ENCODE measurements at places on chromosomes 3 and 15. TPM values are rescaled to one million over a fixed set of nuclear protein-coding genes. Genes with fewer than 3 reads are reported as not detected.

DNA sequence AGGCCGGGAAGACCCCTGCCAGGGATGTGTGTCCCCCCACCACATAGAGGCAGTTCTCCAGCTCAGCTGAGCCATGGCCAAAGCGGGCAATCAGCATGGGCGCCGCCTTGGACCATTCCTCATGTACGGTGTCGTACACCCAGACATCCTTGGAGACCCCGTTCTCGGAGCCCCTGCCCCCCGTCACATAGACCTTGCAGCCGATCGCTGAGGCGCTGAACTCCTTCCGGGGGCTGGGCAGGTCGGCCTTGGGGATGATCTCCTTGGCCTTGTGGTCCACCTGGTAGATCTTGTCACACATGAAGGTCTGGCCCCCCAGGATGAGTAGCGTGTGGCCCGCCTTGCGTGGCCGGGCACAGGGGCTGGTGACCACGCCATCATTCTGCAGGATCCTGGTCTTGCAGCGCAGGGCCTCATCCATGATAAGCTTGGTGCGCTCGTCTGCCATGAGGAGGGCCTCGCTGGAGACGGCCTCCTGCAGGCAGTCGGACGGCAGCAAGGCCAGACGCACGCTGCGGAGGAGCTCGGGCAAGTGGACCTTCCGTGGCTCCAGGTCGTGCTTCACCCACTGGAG is 26.0 kb downstream of the KLHL25 start:
- H3K27ac ChIP-seq = no peak overlapping the region
- DNase-seq = no peak
- H3K36me3 ChIP-seq = peaks cover 10% of the 10 kb centered on the region
- H3K27me3 ChIP-seq = no peaks in the 10 kb centered on the region

- no peak overlapping the region for H3K4me3 ChIP-seq
- H3K27me3 ChIP-seq = no peaks in the 10 kb centered on the region
- DNase-seq = no peak
- H3K4me1 ChIP-seq = no peaks in the 10 kb centered on the region
- no peak overlapping the region for H3K27ac ChIP-seq
These were observed 537.3 kb upstream of the TGFBR2 start for GRCh38 chr3:30069056-30069455.

- peak overlapping the region; percentile 92 for H3K27ac ChIP-seq
- H3K27me3 ChIP-seq = no peaks in the 10 kb centered on the region
- peak overlapping the region; percentile 74 for H3K4me3 ChIP-seq
- H3K36me3 ChIP-seq = peaks cover 62% of the 10 kb centered on the region
- peaks cover 65% of the 10 kb centered on the region for H3K4me1 ChIP-seq
- no peak for DNase-seq
These were observed 777 bp downstream of the CIB1 start for GRCh38 chr15:90232941-90233386.

DNA sequence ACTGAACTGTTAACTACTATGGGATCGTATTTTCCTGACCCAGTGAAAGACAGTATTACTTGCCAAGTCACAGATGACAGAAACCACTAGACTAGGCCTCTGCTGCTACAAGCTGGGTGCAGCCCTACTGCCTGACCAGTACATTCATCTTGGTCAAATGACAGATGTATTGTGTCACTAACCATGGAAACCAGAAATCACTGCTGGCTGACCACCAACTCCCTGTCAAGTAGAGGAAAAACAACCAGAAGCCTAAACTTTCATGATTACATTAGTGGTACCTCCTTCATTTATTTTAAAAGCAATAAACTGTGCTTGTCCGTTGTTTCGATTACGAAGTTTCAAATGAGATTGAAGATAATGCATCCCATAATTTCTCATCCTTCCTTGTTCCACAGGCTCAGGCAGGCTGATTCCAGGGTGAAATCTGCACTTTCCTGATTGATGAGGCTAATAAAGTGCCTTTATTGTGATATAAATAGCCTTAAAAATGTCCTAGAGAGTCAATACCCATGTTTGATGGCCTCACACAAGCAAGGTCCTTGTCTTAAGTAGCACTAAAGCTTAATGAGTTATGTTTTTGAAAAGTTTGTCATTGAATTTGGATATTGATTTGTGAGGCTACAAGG is 309.7 kb downstream of the LSAMP start:
- H3K27me3 ChIP-seq = no peaks in the 10 kb centered on the region
- peak; percentile 34 for DNase-seq
- H3K36me3 ChIP-seq = no peaks in the 10 kb centered on the region

GRCh38 chr3:181629029-181629428 is 82.7 kb upstream of the SOX2 start:
- H3K4me3 ChIP-seq = no peak overlapping the region
- H3K27me3 ChIP-seq = no peaks in the 10 kb centered on the region
- H3K36me3 ChIP-seq = no peaks in the 10 kb centered on the region
- DNase-seq = no peak

DNA sequence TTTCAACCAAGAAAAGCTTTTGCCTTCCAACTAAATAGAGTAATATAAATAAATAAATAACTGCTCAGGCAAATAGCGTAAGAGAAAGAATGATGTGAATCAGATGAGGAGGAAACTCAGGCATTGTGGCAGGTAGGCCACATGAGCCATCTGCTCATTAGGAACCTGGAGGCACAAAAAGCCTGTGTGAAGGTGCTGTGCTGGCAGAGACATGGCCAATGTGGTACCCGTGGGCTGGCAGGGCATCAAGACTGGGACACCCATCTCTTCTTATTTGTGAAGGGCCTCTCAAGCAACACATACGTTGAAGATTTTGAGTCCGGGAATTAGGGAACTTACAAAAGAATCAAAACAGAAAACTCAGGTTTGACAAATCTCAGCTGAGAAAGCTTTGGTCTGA is 9.5 kb downstream of the ANKRD34C start:
- no peaks in the 10 kb centered on the region for H3K4me1 ChIP-seq
- H3K4me3 ChIP-seq = no peak overlapping the region
- peaks cover 29% of the 10 kb centered on the region for H3K27me3 ChIP-seq

GRCh38 chr3:159137949-159138348 is 336.1 kb downstream of the MFSD1 start:
- H3K27me3 ChIP-seq = no peaks in the 10 kb centered on the region
- H3K4me1 ChIP-seq = no peaks in the 10 kb centered on the region
- no peak for DNase-seq
- H3K36me3 ChIP-seq = no peaks in the 10 kb centered on the region

DNA sequence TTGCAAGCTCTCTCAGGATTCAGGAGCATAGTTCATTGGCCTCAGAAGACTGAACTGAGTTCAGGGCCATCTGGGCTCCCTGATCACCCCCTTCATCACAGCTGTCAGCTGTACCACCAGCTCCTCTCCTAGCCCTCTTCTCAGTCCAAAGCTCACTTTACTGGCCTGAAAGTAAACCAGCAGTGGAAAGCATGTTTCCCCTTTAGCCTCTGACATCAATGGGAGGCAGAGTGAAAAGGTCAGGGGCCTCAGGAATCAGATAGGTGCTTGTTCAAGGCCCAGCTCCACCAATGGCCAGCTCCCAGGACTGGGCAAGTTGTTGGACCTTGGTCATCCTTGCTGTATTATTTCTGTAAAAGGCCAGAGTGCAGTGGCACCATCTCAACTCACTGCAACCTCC is 223.4 kb downstream of the TLE3 start:
- H3K36me3 ChIP-seq = no peaks in the 10 kb centered on the region
- H3K27ac ChIP-seq = no peak overlapping the region
- H3K4me1 ChIP-seq = no peaks in the 10 kb centered on the region
- DNase-seq = no peak

GRCh38 chr15:75107516-75107907 is 84.1 kb downstream of the PPCDC start:
- peaks cover 11% of the 10 kb centered on the region for H3K4me1 ChIP-seq
- H3K36me3 ChIP-seq = no peaks in the 10 kb centered on the region
- no peak overlapping the region for H3K4me3 ChIP-seq
- no peak for DNase-seq
- no peaks in the 10 kb centered on the region for H3K27me3 ChIP-seq

GRCh38 chr3:31695280-31696008 is 162.7 kb downstream of the STT3B start:
- H3K27ac ChIP-seq = no peak overlapping the region
- H3K27me3 ChIP-seq = no peaks in the 10 kb centered on the region
- peaks cover 6% of the 10 kb centered on the region for H3K36me3 ChIP-seq
- H3K4me1 ChIP-seq = peaks cover 8% of the 10 kb centered on the region

GRCh38 chr3:108097322-108098002 is 6.6 kb upstream of the CD47 start:
- no peak for DNase-seq
- H3K4me1 ChIP-seq = no peaks in the 10 kb centered on the region
- no peaks in the 10 kb centered on the region for H3K36me3 ChIP-seq
- H3K27me3 ChIP-seq = no peaks in the 10 kb centered on the region

- H3K27ac ChIP-seq = no peak overlapping the region
- H3K4me3 ChIP-seq = no peak overlapping the region
These were observed 42.4 kb downstream of the CHAC1 start for GRCh38 chr15:40995656-40996055.

- H3K4me3 ChIP-seq = no peak overlapping the region
- H3K27ac ChIP-seq = peak overlapping the region; percentile 38
- peaks cover 4% of the 10 kb centered on the region for H3K4me1 ChIP-seq
- H3K27me3 ChIP-seq = no peaks in the 10 kb centered on the region
- no peak for DNase-seq
- no peaks in the 10 kb centered on the region for H3K36me3 ChIP-seq
These were observed 174.0 kb downstream of the SUCNR1 start for GRCh38 chr3:152047465-152047864.

GRCh38 chr3:29764041-29764440 is 483.2 kb downstream of the RBMS3 start:
- no peaks in the 10 kb centered on the region for H3K27me3 ChIP-seq
- H3K27ac ChIP-seq = peak overlapping the region; percentile 0
- no peak overlapping the region for H3K4me3 ChIP-seq
- no peak for DNase-seq
- no peaks in the 10 kb centered on the region for H3K36me3 ChIP-seq

DNA sequence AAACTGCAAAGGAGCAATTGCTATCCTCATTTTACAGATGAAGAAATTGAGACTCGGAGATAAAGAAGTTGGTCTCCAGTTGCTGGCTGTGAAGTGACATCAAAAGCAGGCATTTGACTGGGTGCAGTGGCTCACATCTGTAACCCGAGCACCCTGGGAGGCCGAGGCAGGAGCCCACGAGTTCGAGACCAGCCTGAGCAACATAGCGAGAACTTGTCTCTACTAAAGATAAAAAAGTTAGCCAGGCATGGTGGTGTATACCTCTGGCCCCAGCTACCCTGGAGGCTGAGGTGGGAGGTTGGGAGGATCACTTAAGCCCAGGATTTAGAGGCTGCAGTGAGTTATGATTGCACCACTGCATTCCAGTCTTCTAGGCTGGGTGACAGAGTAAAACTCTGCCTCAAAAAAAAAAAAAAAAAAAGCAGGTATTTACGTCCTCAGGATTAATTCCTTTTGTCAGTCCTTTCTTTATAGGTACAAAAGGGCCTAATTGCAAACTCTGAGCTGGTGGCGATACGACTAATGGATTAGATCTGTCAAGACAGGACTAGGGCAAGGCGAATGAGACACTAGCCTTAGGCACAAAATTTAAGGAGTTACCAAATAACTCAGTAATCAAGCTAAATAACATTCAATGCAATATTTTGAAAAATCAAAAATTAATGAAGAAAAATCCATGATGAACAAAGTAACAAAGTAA is 5.9 kb upstream of the DNASE1L3 start:
- H3K27me3 ChIP-seq = no peaks in the 10 kb centered on the region
- H3K4me3 ChIP-seq = no peak overlapping the region
- no peaks in the 10 kb centered on the region for H3K36me3 ChIP-seq

DNA sequence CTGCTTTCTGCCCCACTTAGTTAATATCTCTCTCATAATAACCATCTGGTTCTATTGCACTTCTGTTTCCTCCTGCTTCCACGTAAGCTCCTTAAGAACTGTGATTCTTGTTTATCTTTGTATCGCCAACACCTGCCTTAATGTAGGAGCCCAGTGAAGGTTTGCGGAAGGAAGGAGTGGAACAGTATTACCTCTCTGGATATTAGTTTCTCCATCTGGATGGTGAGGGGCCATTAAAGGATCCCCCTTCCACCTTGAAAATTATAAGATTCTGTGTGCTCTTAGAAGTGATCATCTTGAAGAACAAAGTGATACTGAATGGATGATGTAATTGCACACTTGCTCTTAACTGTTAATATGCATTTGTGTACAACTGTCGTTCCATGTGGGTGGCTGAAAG is 2.2 kb downstream of the CHRNA5 start:
- DNase-seq = no peak
- H3K4me1 ChIP-seq = peaks cover 20% of the 10 kb centered on the region
- H3K36me3 ChIP-seq = no peaks in the 10 kb centered on the region
- H3K27me3 ChIP-seq = peaks cover 12% of the 10 kb centered on the region
- no peak overlapping the region for H3K4me3 ChIP-seq
- H3K27ac ChIP-seq = no peak overlapping the region

DNA sequence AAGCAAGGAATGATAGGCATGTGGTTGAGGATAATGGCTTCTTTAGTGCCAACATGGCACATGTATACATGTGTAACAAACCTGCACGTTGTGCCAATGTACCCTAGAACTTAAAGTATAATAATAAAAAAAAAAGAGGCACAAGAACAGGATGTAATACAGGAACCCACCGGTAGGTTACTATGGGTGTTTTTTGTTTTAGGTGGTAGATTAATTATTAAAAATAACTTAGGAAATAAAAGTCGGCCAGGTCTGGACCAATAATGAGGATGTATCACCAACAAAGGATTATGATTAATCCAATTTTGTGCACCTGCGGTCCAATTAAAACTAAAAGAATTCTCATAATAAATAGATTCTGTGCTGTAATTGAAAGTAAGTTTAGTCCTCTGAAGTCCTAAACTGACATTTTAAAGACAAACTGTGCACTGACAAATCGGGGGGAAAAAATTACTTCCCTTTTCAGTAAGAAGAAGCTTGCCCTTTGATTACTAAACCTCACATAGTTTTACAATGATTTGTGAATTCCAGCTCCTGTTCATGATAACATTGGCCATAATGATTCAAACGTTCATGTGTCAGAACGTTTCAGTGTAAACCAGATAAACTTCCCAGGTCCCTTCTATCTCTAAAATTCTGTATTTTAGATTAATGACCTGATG is 62.2 kb downstream of the CASR start:
- peaks cover 6% of the 10 kb centered on the region for H3K27me3 ChIP-seq
- H3K36me3 ChIP-seq = no peaks in the 10 kb centered on the region
- peak overlapping the region; percentile 42 for H3K27ac ChIP-seq
- peak overlapping the region; percentile 19 for H3K4me3 ChIP-seq
- H3K4me1 ChIP-seq = no peaks in the 10 kb centered on the region

- H3K4me1 ChIP-seq = peaks cover 63% of the 10 kb centered on the region
- H3K27me3 ChIP-seq = no peaks in the 10 kb centered on the region
- peak overlapping the region; percentile 76 for H3K27ac ChIP-seq
- H3K36me3 ChIP-seq = no peaks in the 10 kb centered on the region
These were observed 215.9 kb downstream of the THSD4 start for GRCh38 chr15:71331173-71331572.

SOX14 gene
- total RNA-seq = not detected

CYP8B1 gene
- total RNA-seq = not detected

ZNF619 gene
- 3.6 TPM for total RNA-seq

MORC1 gene
- not detected for total RNA-seq

GATA2 gene
- 11.0 TPM for total RNA-seq

LAMB2 gene
- total RNA-seq = 772 TPM

ITGA11 gene
- 31.4 TPM for total RNA-seq

GPR87 gene
- not detected for total RNA-seq

All from left ventricle myocardium inferior (tissue), 1 donor.